ENCODE measurements at places on chromosomes 1 and 21. TPM values are rescaled to one million over a fixed set of nuclear protein-coding genes. Genes with fewer than 3 reads are reported as not detected.

DNA sequence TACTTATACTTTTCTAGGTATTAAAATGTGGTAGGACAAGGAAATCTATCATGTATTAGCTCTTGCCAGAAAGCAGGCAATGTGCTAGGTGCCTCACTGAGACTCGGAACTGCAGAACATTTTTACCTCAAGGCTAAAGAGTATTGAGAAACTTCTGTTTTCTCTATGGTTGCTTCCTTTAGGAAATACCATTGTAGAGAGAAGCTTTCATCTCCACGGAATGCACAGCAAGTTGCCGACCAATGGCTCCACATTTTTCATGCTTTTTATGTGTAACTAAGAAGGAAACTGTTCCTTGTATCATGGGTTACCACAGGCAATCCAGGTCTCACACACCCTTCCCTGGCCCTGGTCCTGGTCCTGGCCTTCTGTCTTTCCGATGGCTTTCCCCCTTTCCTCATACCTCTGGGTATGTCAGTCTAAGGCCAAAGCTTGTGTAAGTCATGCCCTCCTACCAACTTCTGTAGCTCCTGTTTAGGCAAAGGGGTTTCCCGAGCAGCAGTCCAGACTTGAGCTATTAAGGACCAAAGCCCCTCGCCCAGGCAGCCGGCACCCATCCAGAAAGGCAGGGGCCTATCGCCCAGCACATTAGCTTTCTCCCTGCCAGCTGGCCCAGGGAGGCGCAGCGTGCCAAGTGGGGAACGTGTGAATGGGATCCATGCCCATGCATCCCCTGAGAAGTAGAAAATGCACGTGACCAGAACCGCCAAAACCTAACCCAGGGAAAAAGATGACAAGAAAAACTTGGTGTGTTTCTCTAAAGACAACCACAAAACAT is 225.0 kb downstream of the PBX1 start:
- DNase-seq = peak; percentile 52

DNA sequence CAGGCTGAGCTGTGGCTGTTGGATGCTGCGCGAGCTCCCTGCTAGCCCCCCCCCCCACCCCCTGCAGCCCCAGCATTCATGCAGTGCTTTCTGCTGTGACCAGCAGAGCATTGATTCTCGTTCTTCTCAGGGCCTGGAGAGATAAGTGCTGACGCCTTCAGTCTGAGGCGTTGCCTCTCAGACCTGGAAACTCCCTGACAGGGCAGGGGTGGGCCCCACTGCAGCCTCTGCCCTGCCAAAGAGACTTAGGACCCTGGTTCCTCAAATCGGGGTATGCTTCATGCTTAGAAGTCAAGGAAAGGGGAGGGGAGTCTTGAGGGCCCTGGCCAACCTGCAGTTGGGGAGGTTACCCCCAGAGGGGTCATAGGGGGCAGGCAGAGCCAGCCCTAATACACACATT is 38.5 kb downstream of the PTPRF start:
- DNase-seq = no peak

DNA sequence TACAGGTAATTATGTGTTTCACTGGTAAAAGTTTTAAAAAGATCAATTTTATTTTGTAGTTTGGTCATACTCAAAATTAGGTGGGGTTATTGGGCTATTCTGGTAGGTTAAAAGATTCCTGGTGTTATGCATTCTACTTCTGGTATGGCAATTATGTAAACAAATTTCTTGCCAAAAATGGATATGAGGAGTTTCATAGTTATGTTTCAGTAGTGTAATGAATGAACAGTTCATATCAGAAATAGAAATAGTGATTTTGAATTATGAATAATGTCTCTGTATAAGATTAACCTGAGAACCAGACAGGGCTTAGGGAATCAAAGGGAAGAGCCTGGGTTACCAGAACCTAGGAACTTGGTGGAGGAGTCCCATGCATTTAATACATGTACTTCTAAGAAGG is 15.9 kb downstream of the ATF6 start:
- DNase-seq = no peak

The PDC gene
- not detected for total RNA-seq

The CELF3 gene
- not detected for total RNA-seq

The RSPH1 gene
- not detected for total RNA-seq

The LAX1 gene
- total RNA-seq = 0.26 TPM

Data from left cardiac atrium (tissue), 4 donors.